Stimulated activated CD4-positive, alpha-beta T cell treated with anti-CD3 and anti-CD28 coated beads, Interleukin-4, amount 100 ng/mL, for 1 hour (primary cell): ENCODE measurements at places on chromosomes 6 and 20.

DNA sequence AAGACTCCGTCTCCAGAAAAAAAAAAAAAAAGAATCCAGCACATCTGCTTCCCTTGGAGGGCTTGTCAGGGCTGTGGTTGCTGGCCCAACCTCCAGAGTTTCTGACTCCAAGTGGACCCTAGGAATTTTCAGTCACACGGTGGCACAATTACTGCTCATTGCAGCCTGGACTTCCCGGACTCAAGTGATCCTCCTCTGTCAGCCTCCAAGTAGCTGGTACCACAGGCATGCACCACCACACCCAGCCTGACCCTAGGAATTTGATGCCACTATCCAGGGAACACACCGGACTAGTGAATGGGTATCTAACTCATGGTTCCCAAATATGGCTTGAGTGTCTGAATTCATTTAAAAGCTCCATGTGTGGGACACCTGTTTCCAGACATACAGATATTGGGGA lies 9.8 kb upstream of the MAPRE1 start:
- no peak for DNase-seq

DNA sequence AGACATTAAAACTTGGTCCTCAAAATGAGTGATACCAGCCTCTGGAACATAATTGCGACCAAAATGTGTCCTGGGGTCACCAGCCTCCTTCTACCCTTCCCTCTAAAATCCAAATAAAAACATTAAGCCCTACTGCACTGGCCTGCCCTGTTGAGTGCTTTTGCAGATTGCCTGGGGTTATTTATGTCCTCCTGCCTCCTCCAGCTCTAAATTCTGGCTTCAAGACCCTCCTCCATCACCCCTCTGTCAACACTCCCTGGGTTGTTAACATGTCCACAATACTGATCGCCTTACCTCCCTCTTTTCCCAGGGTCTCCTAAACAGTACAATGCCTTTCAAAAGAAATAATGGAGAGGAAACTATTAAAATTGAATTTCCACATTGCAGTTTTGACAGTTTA lies 327.5 kb downstream of the NRN1 start:
- DNase-seq, result no peak

DNA sequence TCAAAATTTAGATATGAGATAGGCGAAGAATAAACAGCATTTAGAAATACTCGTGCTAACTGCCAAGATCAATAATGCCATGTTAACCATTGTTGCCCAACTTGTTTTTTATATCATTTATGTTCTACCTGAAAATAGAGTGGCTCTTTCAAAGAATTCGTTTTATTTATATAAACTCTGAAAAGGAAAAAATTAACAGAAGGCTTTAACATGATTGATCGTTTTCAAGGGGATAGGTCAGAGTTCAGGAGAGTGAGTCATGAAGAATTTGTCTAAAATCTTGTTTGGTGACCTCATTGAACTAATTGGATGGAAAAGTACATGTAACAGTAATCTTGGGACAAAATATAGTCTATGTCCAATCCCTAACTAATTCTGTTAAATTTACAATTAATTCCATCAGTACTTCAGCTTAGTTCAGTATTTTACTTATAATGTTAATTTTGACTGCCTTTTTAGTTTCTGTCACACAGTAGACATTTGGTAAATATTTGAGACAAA lies 11.1 kb upstream of the ELOVL2 start:
- DNase-seq, result no peak

GRCh38 chr6:105898286-105898685 lies 187.8 kb upstream of the PRDM1 start:
- no peak for DNase-seq

- DNase-seq, result no peak
Measured at GRCh38 chr6:4981761-4982160, 22.1 kb downstream of the RPP40 start.
